ENCODE measurements at places on chromosomes 13 and 19. TPM values are rescaled to one million over a fixed set of nuclear protein-coding genes. Genes with fewer than 3 reads are reported as not detected.

CBARP gene
- 0.99 TPM for total RNA-seq

LSR gene
- 8.7 TPM for total RNA-seq

CPT1C gene
- 2.7 TPM for total RNA-seq

TMEM150B gene
- 1.8 TPM for total RNA-seq

PLIN4 gene
- total RNA-seq, result 103 TPM

IGLON5 gene
- total RNA-seq, result 0.17 TPM

TUBA3C gene
- not detected for total RNA-seq

KASH5 gene
- total RNA-seq, result not detected

SERP2 gene
- 9.5 TPM for total RNA-seq

NXNL1 gene
- not detected for total RNA-seq

PTH2 gene
- total RNA-seq, result not detected

GFY gene
- not detected for total RNA-seq

SEMA6B gene
- 22.5 TPM for total RNA-seq

ZNF763 gene
- 7.5 TPM for total RNA-seq

ZNF90 gene
- total RNA-seq, result 0.83 TPM

ZNF738 gene
- total RNA-seq, result 2.9 TPM

THSD8 gene
- not detected for total RNA-seq

ZNF132 gene
- 3.7 TPM for total RNA-seq

SAFB gene
- 48.4 TPM for total RNA-seq

CGB7 gene
- total RNA-seq, result not detected

KLK14 gene
- not detected for total RNA-seq

MEIOSIN gene
- not detected for total RNA-seq

CD79A gene
- total RNA-seq, result 0.71 TPM

F2RL3 gene
- 2.5 TPM for total RNA-seq

ATP8A2 gene
- 0.42 TPM for total RNA-seq

KLF1 gene
- not detected for total RNA-seq

ZNF610 gene
- 1.3 TPM for total RNA-seq

EPS8L1 gene
- 1.0 TPM for total RNA-seq

THSD1 gene
- total RNA-seq, result 6.5 TPM

MBD3L3 gene
- total RNA-seq, result not detected

SIGLEC9 gene
- total RNA-seq, result 4.5 TPM

ZNF331 gene
- 13.8 TPM for total RNA-seq

SPACA4 gene
- total RNA-seq, result not detected

FGF22 gene
- 0.80 TPM for total RNA-seq

FCER2 gene
- total RNA-seq, result not detected

OVOL3 gene
- total RNA-seq, result not detected

PRODH2 gene
- total RNA-seq, result not detected

RNF113B gene
- total RNA-seq, result not detected

CCL25 gene
- not detected for total RNA-seq

TEX101 gene
- total RNA-seq, result not detected

SPRED3 gene
- 0.66 TPM for total RNA-seq

SGCG gene
- total RNA-seq, result 0.42 TPM

CPB2 gene
- not detected for total RNA-seq

NUP58 gene
- 36.0 TPM for total RNA-seq

HSD17B14 gene
- 7.8 TPM for total RNA-seq

ERICH4 gene
- total RNA-seq, result not detected

C19orf67 gene
- total RNA-seq, result not detected

PROZ gene
- not detected for total RNA-seq

UGGT2 gene
- total RNA-seq, result 31.6 TPM

DHX34 gene
- 9.1 TPM for total RNA-seq

ZNF324 gene
- total RNA-seq, result 12.9 TPM

RFXAP gene
- total RNA-seq, result 3.3 TPM

GIPC3 gene
- total RNA-seq, result 4.1 TPM

CEACAM18 gene
- total RNA-seq, result not detected
